ENCODE measurements at places on chromosomes 11 and 22.

DNA sequence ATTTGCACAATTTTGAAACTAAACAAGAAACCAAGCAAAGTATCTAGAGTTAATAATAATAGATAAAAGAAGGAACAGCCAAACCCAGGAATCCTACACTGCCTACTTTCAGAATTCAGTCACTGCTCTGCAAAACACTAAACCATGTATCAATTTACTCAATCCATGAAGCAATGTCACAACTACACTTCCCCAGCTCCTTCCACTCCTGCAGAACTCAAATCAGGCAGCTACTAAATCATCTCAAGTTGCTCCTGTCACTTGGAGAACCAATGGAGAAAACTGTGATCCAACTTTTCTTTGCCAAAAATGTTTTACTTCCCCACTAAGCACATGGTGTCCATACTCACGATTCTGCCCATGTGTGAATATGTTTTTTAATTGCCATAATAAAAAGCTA lies 24.9 kb upstream of the C11orf58 start:
- DNase-seq, result no peak

GRCh38 chr11:106524436-106524835 lies 447.0 kb downstream of the AASDHPPT start:
- DNase-seq, result no peak

DNA sequence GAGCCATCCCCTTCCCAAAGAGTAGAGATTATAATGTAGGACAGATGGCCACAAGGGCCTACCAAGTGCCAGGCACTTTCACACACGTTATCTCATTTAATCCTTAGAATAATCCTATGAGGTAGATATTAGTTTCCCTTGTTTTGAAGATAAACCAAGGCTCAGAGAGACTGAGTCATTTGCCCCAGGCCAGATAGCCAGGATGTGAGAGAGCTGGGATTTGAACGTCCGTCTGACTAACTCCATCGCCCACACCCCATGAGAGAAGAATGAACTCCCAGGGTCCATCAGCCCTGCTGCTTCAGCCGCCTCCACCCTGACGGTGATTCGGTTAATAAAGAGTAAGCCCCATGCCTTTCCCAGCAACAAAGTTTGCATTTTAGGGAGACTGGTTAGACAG lies 10.7 kb downstream of the PRG3 start:
- no peak for DNase-seq

GRCh38 chr11:69480547-69481392 lies 693 bp upstream of the LINC01488 start:
- no peak for DNase-seq

- no peak for DNase-seq
Observed at GRCh38 chr11:96942855-96943254, 553.0 kb downstream of the JRKL start.

DNA sequence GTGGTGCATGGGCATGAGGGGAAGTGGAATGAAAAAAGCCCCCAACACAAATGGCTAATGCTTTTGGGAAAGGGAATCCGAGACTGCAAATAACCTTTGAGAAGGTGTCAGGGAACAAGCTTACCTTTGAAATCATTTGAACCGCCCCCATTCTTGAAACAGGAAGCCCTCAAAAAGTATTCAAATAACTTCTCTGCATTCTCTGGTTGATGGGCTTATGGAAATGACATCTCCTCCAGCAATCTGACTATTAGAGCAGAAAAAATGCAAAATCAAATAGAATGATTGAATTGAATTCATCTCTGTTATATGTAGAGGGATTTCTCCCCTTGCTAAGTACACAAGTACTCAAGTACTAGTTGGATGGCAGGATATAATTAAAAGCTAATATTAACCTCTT lies 409.9 kb downstream of the TMEM135 start:
- DNase-seq, result no peak

- DNase-seq, result no peak
Observed at GRCh38 chr22:18013436-18013835, 10.9 kb downstream of the MICAL3 start.

DNA sequence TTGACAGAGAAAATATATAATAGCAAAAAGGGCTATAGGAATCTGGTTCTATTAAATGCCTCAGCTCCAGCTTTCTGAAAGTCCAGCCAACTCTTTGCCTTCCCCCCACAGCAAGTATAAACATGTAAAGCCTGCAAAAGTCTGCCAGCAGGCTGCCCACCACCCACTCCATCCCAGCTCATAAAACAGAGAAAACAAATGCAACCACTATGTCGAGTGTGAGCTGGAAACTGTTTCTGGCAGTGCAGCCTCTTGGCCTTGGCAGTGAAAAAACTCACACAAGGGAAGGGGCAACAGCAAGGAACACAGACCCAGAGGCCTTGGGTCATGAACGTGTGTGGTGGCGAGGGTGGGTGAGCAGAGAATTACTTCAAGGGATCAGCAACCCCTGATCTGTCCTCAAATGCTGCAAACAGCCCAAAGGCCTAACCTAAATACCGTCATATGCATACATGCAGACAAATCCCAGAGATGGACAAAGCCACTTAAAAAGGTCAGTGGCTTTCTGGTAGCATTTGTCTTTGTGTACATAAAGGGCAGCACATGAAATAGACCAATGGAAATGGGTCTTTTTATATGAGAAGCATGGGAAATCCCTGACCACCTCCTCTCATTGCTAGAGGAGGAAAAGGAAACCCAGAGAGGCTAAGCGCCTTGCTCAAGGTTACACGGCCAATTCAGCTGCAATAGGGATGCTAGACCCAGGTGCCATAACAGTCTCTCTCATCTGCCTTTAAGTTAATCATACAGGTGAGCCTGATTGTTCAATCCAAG lies 74.8 kb downstream of the NAT10 start:
- no peak for DNase-seq

- DNase-seq, result peak; percentile 89
Observed at GRCh38 chr11:12508151-12508751, 130.9 kb downstream of the PARVA start.

- DNase-seq, result no peak
Observed at GRCh38 chr11:122095681-122096262, 20.2 kb downstream of the BLID start.

DNA sequence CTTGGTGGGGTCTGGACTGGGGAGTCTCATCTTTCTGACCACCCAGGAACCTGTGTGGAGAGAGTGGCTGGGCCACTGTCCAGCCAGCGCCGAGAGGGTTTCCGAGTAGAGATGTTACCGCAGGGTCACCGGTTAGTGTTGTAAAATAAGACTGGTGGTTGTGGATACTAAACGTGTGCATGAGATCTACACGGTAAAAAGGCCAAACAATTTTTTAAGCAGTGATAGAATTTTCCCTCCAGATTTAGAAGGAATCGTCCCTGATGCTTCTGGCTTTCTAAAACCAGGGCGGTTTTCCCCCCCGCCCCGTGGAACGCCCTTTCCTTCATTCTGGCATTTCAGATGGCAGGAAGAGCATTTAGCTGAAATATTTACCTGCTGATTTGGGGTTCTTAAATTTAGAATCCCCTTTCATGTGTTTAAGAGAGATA lies 72.6 kb upstream of the PPARA start:
- no peak for DNase-seq

GRCh38 chr22:48718818-48719500 lies 1108.7 kb downstream of the BRD1 start:
- no peak for DNase-seq

GRCh38 chr22:23401111-23401909 lies 178.8 kb downstream of the IGLL1 start:
- peak; percentile 64 for DNase-seq

DNA sequence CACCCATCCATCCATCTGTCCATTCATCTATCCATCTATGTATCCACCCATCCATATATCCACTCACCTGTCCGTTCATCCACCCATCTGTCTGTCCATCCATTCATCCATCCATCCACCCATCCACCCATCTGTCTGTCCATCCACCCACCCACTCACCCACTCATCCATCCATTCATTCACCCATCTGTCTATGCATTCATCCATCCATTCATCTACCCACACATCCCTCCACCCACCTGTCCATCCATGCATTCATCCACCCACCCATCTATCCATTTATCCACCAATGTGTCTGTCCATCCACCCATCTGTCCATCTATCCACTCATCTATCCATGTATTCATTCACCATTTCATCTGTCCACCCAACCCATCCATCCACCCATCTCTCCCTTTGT lies 33.3 kb downstream of the NADSYN1 start:
- DNase-seq, result no peak

DNA sequence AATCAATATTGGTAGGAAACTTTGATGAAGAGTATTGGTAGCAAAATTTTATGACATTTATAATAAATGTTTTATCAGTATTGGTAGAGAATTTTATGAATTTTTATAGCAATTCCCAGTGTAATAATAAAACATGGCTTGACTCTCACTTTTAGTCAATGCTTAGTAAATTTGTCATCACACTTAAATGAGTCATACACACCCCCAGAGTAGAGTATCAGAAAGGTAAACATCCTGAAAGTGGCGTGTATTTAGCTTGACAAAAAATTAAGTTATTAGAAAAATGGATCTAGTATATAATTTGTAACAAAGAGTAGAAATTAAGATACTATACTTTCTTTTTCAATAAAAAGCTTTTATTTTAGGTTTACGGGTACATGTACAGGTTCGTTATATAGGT lies 2.6 kb downstream of the MS4A3 start:
- no peak for DNase-seq

DNA sequence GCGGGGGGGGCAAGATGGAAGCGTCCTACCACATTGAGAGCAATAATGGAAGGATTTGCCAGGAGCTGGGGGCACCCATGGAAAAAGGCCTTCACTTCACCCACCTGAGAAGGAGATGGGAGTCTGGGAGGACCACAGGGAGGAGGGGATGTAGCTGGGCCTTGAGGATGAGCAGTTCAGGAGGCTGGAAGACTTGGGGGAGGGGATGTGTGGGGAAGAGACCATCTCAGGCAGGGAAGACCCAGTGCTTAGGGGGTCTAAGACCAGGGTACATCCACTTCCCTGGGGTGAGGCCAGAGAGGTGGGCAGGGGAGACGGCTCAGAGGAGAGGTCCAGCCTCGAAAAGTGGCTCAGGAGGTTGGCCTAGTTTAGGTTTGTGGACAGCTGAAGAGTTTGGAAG lies 71.3 kb upstream of the TCF20 start:
- no peak for DNase-seq

- DNase-seq, result no peak
Observed at GRCh38 chr11:44067266-44067665, 1.2 kb downstream of the ACCS start.

DNA sequence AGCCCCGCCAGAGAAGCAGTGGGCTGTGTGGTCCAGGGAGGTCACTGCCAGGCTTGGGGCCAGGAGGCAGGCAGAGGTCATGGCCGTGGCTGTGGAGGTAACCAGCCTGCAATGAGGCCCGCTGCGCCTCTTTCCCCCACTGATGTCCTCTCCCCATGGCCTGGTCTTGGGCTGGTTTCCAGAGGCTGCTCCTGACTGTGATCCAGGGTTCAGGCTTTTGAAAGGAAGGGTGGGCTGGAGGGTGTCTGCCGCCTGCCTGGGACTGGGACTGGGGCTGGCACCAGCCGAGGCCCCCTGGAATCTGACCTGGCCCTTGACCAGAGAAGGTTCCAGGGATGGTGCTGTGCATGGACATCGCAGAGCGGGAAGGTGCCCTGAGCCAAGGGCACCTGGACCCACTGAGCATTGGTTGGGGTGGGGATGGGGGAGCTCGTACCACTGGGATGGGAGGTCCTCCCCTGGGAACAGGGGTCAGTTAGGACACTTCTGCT lies 59.6 kb upstream of the THY1 start:
- DNase-seq, result no peak

GRCh38 chr11:86676533-86677154 lies 4.2 kb upstream of the ME3 start:
- no peak for DNase-seq

- DNase-seq, result no peak
Observed at GRCh38 chr11:7571640-7572000, 57.8 kb downstream of the PPFIBP2 start.

GRCh38 chr11:65639623-65640482 lies 2.0 kb downstream of the SIPA1 start:
- DNase-seq, result no peak

GRCh38 chr22:16789860-16790493 lies 35.2 kb downstream of the XKR3 start:
- DNase-seq, result no peak

DNA sequence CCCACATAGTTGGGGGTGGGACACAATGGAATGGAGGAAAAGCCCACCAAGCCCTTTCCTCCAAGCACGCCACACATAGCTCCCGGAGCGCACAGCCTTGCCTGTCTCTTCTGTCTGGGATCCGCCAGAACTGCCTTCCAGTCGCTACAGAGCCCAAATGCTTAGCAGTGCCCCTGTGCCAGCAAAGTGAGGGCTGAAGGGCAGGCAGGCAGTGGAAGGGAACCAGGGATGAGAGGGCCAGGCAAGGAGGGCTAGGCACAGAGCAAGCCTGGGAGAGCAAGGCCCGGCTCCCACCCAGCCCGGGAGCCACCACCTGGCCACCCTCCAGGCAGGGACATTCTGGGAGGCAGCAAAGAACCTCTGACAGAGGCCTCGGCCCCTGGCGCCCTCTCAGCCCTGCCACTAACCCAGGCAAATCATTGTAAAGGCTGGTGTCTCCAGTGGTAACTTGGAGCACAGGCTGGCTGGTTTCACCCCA lies 32.5 kb downstream of the PPP2R1B start:
- DNase-seq, result no peak

GRCh38 chr22:25953276-25953675 lies 211.3 kb downstream of the MYO18B start:
- DNase-seq, result no peak

DNA sequence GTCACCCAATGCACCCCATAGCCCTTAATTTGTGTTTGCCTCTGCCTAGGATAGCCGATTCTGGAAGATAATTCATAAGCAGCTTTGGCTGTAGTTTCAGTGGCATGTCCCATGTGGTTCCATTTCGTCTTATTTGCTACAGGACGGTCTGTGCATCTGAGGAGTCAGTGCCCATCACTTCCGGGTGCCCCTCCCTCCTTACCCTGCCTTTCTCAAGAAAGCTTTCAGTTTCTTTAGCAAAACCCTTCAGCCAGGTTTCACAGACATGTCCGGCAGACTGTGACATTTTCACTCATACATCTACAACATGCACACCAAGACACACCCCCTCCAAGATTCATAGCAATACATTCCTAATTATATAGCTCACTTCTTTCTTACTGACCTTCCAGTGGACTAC lies 14.3 kb downstream of the TP53AIP1 start:
- DNase-seq, result no peak

GRCh38 chr11:30893318-30893717 lies 307.2 kb upstream of the MPPED2 start:
- no peak for DNase-seq

GRCh38 chr11:63791495-63792167 lies 21.6 kb upstream of the SPINDOC start:
- no peak for DNase-seq

GRCh38 chr11:20090654-20091374 lies 69.5 kb downstream of the DBX1 start:
- DNase-seq, result no peak

GRCh38 chr22:30667107-30667493 lies 575 bp downstream of the DUSP18 start:
- DNase-seq, result no peak

DNA sequence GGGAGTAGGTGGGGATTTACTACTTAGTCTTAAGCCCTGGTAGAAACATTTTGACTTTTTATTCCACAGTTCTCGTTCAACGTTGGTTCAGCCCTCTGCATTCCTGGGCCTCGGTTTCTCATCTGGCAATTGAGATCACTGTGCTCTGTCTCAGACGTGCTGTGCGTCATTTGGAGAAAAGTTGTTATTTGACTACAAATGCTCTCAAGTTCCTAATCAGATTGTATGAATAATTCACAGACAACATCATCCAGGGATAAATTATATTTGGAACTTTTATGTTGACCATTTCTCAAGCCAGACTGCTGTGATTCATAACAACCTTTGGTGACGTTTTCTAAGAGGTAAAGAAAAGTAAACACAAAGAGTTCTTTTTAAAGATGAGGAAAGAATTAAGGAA lies 69.2 kb downstream of the BLID start:
- DNase-seq, result no peak
